Tibial artery (tissue), 4 donors: ENCODE measurements at places on chromosomes 5 and 9.

DNA sequence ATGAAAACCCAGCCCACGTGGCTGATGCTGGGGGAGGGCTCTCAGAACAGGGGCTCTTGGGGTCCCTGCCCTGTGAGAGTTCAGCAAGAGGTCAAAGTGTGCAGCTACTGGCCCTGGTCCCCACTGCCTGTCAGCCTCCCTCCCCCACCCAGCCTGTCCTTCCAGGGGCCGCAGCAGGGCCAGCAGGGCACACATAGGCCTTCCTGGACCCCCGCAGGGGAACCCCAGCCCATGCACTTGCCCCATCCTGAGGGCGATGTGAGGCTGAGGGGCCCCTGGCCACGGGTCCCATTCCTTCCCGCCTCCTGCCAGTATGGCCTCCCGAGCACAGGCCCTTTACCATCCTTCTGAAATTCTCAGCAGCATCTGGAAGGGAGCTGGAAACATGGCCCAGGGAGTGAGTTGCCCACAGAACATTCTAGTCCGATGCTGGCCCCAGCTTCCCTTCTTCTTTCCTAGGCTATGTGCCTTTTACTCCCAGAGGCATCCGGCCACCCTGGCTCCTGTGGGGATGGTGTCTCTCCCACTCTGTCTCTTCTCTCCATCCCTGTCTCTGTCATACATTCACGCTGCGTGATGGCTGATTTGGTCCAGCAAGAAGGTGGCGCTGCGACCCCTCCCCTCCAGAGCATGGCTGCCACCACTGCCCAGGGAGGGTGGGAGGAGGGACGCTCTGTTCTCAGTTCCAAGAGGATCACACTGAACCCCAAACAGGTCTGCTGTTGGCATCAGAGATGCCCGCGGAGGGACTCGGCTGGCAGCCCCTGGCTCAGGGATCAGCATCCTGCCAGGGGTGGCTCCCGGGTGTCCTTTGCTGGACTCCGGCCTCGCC is 19.6 kb downstream of the MRPL36 start:
- no peaks in the 10 kb centered on the region for H3K4me1 ChIP-seq
- peak; percentile 50 for DNase-seq
- H3K27ac ChIP-seq: no peak overlapping the region
- no peak overlapping the region for H3K4me3 ChIP-seq
- no peaks in the 10 kb centered on the region for H3K36me3 ChIP-seq

GRCh38 chr5:154243736-154244135 is 53.2 kb downstream of the GALNT10 start:
- DNase-seq: no peak
- no peak overlapping the region for H3K4me3 ChIP-seq
- no peaks in the 10 kb centered on the region for H3K27me3 ChIP-seq
- peaks cover 9% of the 10 kb centered on the region for H3K4me1 ChIP-seq
- H3K36me3 ChIP-seq: no peaks in the 10 kb centered on the region

DNA sequence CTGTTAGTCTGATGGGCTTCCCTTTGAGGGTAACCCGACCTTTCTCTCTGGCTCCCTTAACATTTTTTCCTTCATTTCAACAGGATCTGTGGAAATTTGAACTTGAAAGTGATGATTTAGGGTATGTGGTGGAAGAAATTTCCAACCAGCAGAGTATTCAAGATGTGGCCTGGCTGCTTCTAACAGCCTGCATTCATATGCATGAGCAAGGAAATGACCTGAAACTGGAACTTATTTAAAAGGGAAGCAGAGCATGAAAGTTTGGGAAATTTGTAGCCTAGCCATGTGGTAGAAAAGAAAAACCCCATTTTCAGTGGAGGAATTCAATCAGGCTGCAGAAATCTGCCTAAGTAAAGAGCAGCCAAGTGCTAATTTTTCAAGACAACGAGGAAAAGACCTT is 41.7 kb downstream of the UNC13B start:
- H3K4me3 ChIP-seq: no peak overlapping the region
- no peak overlapping the region for H3K27ac ChIP-seq
- no peak for DNase-seq
- H3K4me1 ChIP-seq: no peaks in the 10 kb centered on the region
- H3K36me3 ChIP-seq: peaks cover 9% of the 10 kb centered on the region
- H3K27me3 ChIP-seq: no peaks in the 10 kb centered on the region

GRCh38 chr5:55897905-55898304 is 46.7 kb downstream of the IL31RA start:
- peak overlapping the region; percentile 7 for H3K4me3 ChIP-seq
- H3K36me3 ChIP-seq: no peaks in the 10 kb centered on the region
- no peak overlapping the region for H3K27ac ChIP-seq
- peaks cover 9% of the 10 kb centered on the region for H3K4me1 ChIP-seq
- peak; percentile 70 for DNase-seq

- no peak overlapping the region for H3K27ac ChIP-seq
- no peak for DNase-seq
- H3K27me3 ChIP-seq: no peaks in the 10 kb centered on the region
- no peaks in the 10 kb centered on the region for H3K4me1 ChIP-seq
Observed at GRCh38 chr5:4087110-4087509, 491.5 kb downstream of the IRX1 start.

GRCh38 chr9:137772281-137772873 is 105.2 kb upstream of the CACNA1B start:
- no peak for DNase-seq
- H3K4me1 ChIP-seq: no peaks in the 10 kb centered on the region
- H3K4me3 ChIP-seq: no peak overlapping the region
- no peak overlapping the region for H3K27ac ChIP-seq

DNA sequence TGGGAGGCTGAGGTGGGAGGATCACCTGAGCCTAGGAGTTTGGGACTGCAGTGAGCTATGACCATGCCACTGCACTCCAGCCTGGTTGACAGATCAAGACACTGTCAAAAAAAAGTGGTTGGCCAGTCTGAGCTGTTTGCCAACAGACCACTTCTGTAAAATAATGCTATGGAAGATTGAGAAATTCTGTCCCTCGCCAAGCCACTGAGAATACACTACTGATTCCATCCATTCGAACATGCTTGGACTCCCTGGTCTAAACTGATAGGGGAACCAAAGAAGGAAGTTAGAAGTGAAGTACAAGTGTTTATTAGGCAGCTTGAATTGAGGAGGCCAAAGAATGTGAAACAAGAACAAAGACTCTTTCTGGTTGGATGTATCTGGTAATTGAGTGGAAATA is 27.2 kb downstream of the ENC1 start:
- H3K27me3 ChIP-seq: no peaks in the 10 kb centered on the region
- no peaks in the 10 kb centered on the region for H3K36me3 ChIP-seq
- no peak overlapping the region for H3K27ac ChIP-seq
- H3K4me3 ChIP-seq: no peak overlapping the region
- DNase-seq: no peak

- no peaks in the 10 kb centered on the region for H3K27me3 ChIP-seq
- no peaks in the 10 kb centered on the region for H3K4me1 ChIP-seq
- H3K27ac ChIP-seq: no peak overlapping the region
- DNase-seq: no peak
- no peak overlapping the region for H3K4me3 ChIP-seq
Observed at GRCh38 chr5:68354315-68354714, 138.8 kb downstream of the PIK3R1 start.

DNA sequence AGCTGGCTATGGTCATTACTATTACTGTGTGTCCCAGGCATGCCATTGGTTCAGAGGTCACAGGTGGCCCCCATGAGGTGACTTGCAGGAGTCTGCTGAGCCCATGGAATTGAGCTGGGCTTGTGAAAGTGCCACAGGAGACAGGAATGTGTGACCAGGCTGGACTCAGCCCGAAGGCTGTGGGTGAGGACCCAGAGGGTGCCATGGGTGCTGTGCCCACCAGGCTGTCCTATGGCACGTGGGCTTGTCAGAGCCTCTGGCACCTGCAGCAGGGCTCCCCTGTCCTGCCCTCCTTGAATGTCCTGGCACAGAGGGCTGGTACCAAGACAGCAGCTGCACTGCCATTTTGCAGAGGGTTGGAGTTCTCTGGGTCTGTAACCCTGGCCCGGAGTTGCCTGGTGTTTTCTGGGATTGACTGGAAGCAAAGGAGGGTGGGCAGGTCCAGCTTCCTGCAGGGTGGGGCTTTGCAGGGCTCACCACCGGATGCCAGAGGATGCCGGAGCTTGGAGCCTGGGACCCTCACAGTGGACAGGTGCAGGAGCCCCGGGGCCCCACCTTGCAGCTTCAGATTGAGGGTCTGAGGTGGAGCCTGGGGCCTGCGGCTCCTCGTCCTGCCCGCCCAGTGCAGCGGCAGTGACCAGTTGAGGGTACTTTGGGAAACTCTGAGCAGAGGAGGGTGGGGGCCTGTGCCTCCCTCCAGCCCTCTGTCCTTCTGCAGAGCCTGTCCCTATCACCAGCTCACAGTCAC is 14.2 kb downstream of the COL5A1 start:
- peaks cover 36% of the 10 kb centered on the region for H3K4me1 ChIP-seq
- H3K27ac ChIP-seq: no peak overlapping the region
- DNase-seq: no peak
- no peaks in the 10 kb centered on the region for H3K36me3 ChIP-seq
- H3K27me3 ChIP-seq: no peaks in the 10 kb centered on the region

GRCh38 chr5:151189151-151189550 is 31.6 kb upstream of the ANXA6 start:
- H3K27me3 ChIP-seq: no peaks in the 10 kb centered on the region
- DNase-seq: no peak
- no peaks in the 10 kb centered on the region for H3K4me1 ChIP-seq
- H3K27ac ChIP-seq: no peak overlapping the region
- H3K36me3 ChIP-seq: peaks cover 24% of the 10 kb centered on the region

DNA sequence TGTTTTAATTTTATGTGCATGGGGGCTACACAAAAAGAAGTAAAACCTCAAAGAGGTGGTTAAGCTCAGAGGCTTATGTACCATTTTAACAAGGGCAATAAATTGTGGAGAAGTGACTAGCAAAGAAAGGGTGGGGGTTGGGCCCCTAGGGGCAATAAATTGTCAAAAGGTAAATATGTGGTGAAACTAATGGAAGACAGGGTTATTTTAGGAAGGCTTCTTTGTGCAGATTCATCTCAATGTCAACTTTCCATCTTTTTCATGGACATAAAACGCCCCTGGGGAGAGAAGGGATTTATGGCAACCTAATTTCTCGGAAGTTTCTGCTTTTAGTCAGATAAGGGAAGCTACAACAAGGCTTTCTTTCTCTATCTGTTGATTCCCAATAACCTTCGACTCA is 42.5 kb upstream of the GOLM1 start:
- DNase-seq: no peak
- no peaks in the 10 kb centered on the region for H3K4me1 ChIP-seq
- H3K36me3 ChIP-seq: no peaks in the 10 kb centered on the region
- no peaks in the 10 kb centered on the region for H3K27me3 ChIP-seq

DNA sequence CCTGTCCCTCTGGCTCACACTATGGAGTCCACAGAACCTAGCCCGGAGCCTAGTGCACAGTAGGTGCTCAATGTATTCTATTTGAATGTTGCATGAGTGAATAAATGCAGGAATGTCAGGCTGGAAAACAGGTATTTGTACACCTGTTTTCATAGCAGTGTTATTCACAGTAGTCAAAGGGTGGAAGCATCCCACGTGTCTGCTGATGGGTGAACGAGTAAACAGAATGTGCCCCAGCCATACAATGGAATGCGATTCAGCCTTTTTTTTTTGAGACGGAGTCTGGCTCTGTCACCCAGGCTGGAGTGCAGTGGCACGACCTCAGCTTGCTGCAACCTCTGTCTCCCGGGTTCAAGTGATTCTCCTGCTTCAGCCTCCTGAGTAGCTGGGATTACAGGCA is 31.5 kb upstream of the IER5L start:
- no peak overlapping the region for H3K27ac ChIP-seq
- DNase-seq: no peak
- no peaks in the 10 kb centered on the region for H3K36me3 ChIP-seq
- no peak overlapping the region for H3K4me3 ChIP-seq

- H3K36me3 ChIP-seq: no peaks in the 10 kb centered on the region
- no peaks in the 10 kb centered on the region for H3K27me3 ChIP-seq
- H3K4me3 ChIP-seq: no peak overlapping the region
- peak; percentile 38 for DNase-seq
Observed at GRCh38 chr9:132826621-132827365, 51.3 kb downstream of the AK8 start.

- no peaks in the 10 kb centered on the region for H3K27me3 ChIP-seq
- DNase-seq: no peak
- peak overlapping the region; percentile 68 for H3K27ac ChIP-seq
- peaks cover 21% of the 10 kb centered on the region for H3K4me1 ChIP-seq
- peaks cover 43% of the 10 kb centered on the region for H3K36me3 ChIP-seq
Observed at GRCh38 chr5:146233441-146233840, 30.0 kb downstream of the RBM27 start.

DNA sequence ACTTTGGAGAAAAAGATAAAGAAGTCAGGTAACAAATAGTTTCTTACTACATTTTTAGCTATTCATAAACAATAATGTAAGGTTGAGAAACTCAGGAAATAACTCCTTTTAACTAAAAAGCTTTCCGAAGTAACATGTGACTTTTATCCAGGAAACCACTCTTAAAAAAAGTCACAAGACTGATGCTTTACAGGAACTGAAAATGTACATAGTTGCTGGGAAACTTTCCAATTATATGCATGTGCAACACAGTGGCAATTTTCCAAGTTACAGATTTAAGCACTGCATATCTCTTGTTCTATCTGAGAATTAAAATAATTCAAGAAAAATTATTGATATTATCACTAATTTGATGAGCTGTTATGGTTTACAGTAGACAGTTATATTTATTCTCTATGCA is 105.2 kb downstream of the CDH10 start:
- H3K36me3 ChIP-seq: no peaks in the 10 kb centered on the region
- no peak for DNase-seq
- no peak overlapping the region for H3K4me3 ChIP-seq
- H3K27me3 ChIP-seq: no peaks in the 10 kb centered on the region

DNA sequence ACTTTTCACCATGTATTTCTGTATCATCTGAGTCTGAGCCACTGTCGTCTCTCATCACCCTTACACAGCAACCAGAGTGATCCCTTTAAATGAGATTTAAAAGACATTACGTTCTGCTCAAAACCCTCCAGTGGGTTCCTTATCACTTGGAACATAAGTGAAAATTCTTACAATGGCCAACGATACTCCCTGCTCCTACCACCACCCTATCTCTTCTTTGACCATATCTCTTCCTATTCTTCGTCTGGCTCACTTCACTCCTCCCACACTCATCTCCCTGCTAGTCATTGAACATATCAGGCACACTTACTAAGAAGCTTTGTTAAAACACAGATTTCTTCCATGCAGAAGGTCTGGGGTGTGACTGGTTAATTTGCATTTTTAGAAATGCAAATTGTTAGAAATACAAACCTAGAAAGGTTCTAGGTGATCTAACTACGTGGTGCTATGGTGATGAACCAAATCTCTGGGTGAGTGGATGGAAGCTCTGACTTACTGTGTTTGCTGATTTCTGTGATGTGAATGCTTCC is 166.6 kb upstream of the CD180 start:
- no peaks in the 10 kb centered on the region for H3K4me1 ChIP-seq
- DNase-seq: no peak
- H3K36me3 ChIP-seq: no peaks in the 10 kb centered on the region

GRCh38 chr5:1343315-1343751 is 1.6 kb downstream of the CLPTM1L start:
- no peak for DNase-seq
- H3K27me3 ChIP-seq: no peaks in the 10 kb centered on the region
- H3K4me3 ChIP-seq: no peak overlapping the region
- peaks cover 24% of the 10 kb centered on the region for H3K4me1 ChIP-seq
- H3K36me3 ChIP-seq: peaks cover 20% of the 10 kb centered on the region
